Smooth muscle cell of trachea (primary cell): ENCODE measurements at places on chromosomes 5 and 9. TPM values are rescaled to one million over a fixed set of nuclear protein-coding genes. Genes with fewer than 3 reads are reported as not detected.

Gene PGM5
- 88.8 and 110 TPM in 2 replicates for total RNA-seq

Gene KCNT1
- total RNA-seq, result not detected in 2 replicates

Gene NRARP
- total RNA-seq, result 0.29 and 0.33 TPM in 2 replicates

Gene NR4A3
- total RNA-seq, result 1.2 and 2.0 TPM in 2 replicates

Gene PCDHA1
- under 0.01 TPM in 1 of 2 replicates, not detected in the other for total RNA-seq

Gene PLPP7
- 9.3 and 13.2 TPM in 2 replicates for total RNA-seq

Gene TMEM232
- total RNA-seq, result 7.0 and 7.6 TPM in 2 replicates

Gene SCAI
- total RNA-seq, result 18.5 and 27.2 TPM in 2 replicates

Gene BTNL9
- total RNA-seq, result not detected in 2 replicates

Gene AGXT2
- 0.17 TPM in 1 of 2 replicates, not detected in the other for total RNA-seq

Gene DOCK8
- total RNA-seq, result 0.44 and 0.66 TPM in 2 replicates

Gene PNPLA7
- 1.3 and 2.0 TPM in 2 replicates for total RNA-seq

Gene INSL6
- not detected in 2 replicates for total RNA-seq

Gene C9orf153
- total RNA-seq, result 0.15 and 0.50 TPM in 2 replicates

Gene GOLM1
- total RNA-seq, result 50.2 and 54.6 TPM in 2 replicates

Gene FOXD4L6
- not detected in 2 replicates for total RNA-seq

Gene PCDHAC2
- under 0.01 TPM in 1 of 2 replicates, not detected in the other for total RNA-seq

Gene GFPT2
- total RNA-seq, result 44.7 and 67.6 TPM in 2 replicates

Gene CCDC152
- total RNA-seq, result 5.8 and 8.0 TPM in 2 replicates

Gene S1PR3
- 12.8 and 30.9 TPM in 2 replicates for total RNA-seq

Gene PPP3R2
- total RNA-seq, result not detected in 2 replicates

Gene LCN15
- under 0.01 TPM in 1 of 2 replicates, not detected in the other for total RNA-seq

Gene IL9
- not detected in 2 replicates for total RNA-seq

Gene KIF24
- 0.50 and 3.2 TPM in 2 replicates for total RNA-seq

Gene LCN9
- total RNA-seq, result not detected in 2 replicates

Gene CNTFR
- 0.44 TPM in 1 of 2 replicates, not detected in the other for total RNA-seq

Gene EGFL7
- 6.3 and 17.9 TPM in 2 replicates for total RNA-seq

Gene TUT7
- 47.7 and 54.7 TPM in 2 replicates for total RNA-seq

Gene HSPA4
- 129 and 165 TPM in 2 replicates for total RNA-seq

Gene FCHO2
- total RNA-seq, result 11.5 and 19.4 TPM in 2 replicates

Gene MARCOL
- total RNA-seq, result not detected in 2 replicates
